ENCODE measurements at places on chromosomes 11 and 22. TPM values are rescaled to one million over a fixed set of nuclear protein-coding genes. Genes with fewer than 3 reads are reported as not detected.

Gene MN1
- total RNA-seq: 9.1 TPM

Gene ZC3H12C
- total RNA-seq: 19.7 TPM

Gene PNPLA5
- not detected for total RNA-seq

Gene SYT12
- total RNA-seq: 0.26 TPM

Gene TBX10
- total RNA-seq: not detected

Gene KBTBD3
- total RNA-seq: 20.1 TPM

Gene CYP2R1
- total RNA-seq: 31.4 TPM

Gene PLA2G3
- total RNA-seq: not detected

Gene ZNF214
- 12.5 TPM for total RNA-seq

Gene NRXN2
- total RNA-seq: 11.5 TPM

Gene SLC16A8
- total RNA-seq: 0.16 TPM

Gene MS4A7
- total RNA-seq: 19.5 TPM

Gene RPUSD4
- total RNA-seq: 18.6 TPM
